ENCODE measurements at places on chromosomes 3 and 15.

DNA sequence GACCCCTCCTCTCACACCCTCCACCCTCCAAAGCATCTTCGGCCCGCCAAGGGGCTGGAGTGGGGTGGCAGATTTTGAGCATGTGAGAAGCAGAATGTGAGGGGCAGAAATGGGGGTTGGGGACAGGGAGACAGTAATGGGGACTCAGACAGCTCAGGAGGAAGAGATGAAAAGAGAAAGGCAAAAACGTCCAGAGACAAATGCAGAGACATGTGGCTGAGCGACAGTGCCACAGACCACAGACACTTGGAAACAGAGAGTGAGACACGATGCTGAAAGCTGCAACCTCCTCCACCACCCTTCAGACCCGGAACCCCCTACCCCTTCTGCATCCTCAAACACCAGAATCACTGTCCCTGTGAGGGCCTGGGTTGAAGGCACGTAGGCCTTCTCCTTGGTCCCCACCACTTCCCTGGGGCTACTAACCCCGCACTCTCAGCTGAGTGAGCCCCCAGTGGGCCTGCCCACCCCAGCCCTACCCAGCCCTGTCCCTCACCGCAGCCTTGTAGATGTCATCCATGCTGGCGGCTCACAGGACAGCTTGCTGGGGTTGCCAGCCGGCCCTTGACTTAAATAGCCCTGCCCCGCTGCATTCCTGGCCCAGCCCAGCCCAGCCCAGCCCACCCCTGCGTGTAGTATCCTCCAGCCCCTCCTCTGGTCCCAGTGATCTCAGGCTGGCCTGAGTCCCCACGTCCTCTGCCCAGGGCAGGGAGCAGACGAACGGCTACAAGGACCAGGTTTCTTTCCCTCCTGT lies at the start of gene TNNC1:
TSS of gene TNNC1 (minus strand) at position 546 of the 754 bp plus-strand sequence. CDS start at position 520, 26 bp downstream.
- no peak for DNase-seq

DNA sequence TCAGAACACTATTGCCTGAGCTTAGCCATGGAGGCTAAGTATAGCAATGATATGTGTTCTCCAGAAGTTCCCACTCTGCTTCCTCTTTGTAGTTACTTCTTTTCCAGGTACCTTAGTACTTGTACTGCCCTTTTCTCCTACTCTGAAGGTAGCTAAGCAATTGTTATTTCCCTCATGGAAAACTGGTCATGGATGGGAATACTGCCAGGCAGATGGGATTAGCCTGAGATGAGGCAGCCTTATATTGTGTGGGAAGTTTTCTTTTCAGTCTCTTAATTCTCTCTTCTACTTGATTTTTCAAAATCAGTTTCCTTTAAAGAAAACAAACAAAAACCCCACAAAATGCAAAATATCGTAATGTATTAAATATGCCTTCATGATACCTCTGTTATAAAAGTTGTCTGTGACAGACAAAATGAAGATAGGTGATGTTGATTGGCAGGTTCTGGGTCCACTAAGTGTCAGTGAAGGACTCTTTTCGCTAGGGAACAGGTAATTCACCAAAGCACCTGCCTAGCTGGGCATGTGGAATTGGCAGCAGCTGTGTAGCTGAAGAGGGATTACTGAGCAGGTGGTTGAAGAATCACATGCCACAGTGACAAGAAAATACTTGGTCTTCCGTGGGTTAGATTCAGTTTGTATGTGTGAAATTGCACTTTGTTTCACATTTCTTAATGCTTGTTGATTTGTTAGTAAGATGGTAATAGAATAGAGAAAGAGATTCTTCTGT lies 4.1 kb downstream of the ZNF609 start:
- DNase-seq: peak; percentile 50

- DNase-seq: no peak
These were observed 456.1 kb downstream of the MFSD1 start for GRCh38 chr3:159257954-159258353.

GRCh38 chr15:88383354-88383753 lies 83.8 kb downstream of the MRPL46 start:
- DNase-seq: no peak

GRCh38 chr15:67840749-67841512 lies 1.1 kb upstream of the RNU6-1 start:
- no peak for DNase-seq

GRCh38 chr3:153911116-153911515 lies 210.1 kb upstream of the ARHGEF26 start:
- no peak for DNase-seq
